Left cardiac atrium (tissue), 4 donors: ENCODE measurements at places on chromosomes 16 and 17.

DNA sequence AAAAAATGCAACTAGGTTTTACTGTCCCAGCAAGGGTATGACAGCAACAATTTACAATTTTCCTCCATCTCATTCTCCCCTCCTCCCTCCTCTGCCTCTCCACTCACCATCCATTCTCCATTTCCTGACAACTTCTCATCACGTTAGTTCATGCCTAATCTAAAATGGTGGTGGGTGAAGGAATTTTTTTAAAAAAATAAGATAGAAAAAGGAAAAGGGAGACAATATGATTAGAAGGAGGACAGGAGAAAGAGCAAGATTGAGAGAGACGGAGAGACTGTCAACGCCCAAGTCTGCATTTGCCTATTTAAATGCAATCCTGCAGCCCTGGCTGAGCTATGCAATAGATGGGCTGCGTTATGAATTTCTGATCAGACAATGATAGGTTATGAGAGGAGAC is 380.7 kb upstream of the PSMD7 start:
- DNase-seq = no peak

- DNase-seq = no peak
These were observed 266.8 kb downstream of the SEC14L1 start for GRCh38 chr17:77407321-77408277.

- DNase-seq = no peak
These were observed 251.2 kb upstream of the CDH11 start for GRCh38 chr16:65373097-65373496.

GRCh38 chr17:2705263-2705662 is 6.3 kb downstream of the CLUH start:
- DNase-seq = no peak

- DNase-seq = no peak
These were observed 13.7 kb downstream of the CIBAR2 start for GRCh38 chr16:85098565-85098964.

- peak; percentile 85 for DNase-seq
These were observed 53.9 kb upstream of the ERCC4 start for GRCh38 chr16:13866073-13866472.

GRCh38 chr17:34300652-34301370 is 15.3 kb downstream of the CCL11 start:
- DNase-seq = no peak

- peak; percentile 50 for DNase-seq
These were observed 1.8 kb downstream of the SLC12A4 start for GRCh38 chr16:67966549-67967182.

GRCh38 chr17:44438636-44439035 is 49.2 kb upstream of the ITGA2B start:
- DNase-seq = no peak

- peak; percentile 37 for DNase-seq
These were observed 209.2 kb downstream of the PARN start for GRCh38 chr16:14420721-14421488.

DNA sequence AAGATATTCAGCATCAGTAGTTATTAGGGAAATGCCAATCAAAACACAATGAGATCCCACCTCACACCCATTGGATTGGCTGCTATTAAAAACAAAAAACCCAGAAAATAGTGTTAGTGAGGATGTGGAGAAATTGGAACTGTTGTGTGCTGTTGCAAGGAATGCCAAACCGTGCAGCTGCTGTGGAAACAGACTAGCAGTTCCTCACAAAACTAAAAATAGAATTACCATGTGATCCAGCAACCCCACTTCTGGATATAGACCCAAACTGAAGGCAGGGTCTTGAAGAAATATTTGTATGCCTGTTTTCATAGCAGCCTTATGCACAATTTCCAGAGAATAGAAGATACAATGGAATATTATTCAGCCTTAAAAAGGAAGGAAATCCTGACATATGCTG is 46.0 kb downstream of the FOXK2 start:
- DNase-seq = no peak

GRCh38 chr16:65202461-65202860 is 80.6 kb upstream of the CDH11 start:
- DNase-seq = no peak

DNA sequence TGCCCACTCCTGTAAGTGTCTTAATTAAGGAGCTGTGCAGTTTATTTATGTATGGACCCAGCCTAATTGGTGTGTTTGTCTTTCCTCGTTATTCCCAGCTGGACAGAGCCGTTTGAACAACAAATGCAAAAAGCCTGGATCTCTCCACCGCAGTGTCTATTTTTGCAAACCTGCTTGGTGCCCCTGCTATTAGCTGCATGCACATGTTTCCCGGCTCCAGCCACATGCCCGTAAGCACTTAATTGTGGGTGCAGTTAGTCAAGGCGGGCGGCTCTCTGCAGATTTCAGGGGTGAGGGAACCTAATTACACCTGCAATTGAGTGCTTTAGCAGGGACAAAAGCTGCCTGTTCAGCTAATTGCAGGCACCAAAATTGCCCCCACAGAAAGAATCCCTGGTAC is 74.0 kb upstream of the GSE1 start:
- DNase-seq = no peak

DNA sequence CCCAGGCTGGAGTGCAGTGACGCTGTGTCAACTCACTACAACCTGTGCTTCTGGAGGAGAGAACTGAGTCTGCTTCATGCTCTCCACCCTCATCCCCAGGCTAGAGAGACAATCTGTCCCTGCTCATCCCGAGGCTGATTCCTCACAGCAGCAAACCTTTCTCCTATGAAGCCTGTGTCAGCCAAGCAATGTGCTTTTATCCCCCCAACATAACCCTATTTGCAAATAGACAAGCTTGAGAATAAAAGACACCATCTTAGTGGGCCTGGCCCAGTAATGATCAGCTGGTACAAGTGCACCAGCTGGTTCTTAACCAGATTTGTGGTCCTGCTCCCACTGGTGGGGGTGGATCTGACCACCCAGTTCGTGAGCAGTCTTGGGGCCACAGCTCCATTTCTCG is 322.8 kb downstream of the CPPED1 start:
- no peak for DNase-seq

DNA sequence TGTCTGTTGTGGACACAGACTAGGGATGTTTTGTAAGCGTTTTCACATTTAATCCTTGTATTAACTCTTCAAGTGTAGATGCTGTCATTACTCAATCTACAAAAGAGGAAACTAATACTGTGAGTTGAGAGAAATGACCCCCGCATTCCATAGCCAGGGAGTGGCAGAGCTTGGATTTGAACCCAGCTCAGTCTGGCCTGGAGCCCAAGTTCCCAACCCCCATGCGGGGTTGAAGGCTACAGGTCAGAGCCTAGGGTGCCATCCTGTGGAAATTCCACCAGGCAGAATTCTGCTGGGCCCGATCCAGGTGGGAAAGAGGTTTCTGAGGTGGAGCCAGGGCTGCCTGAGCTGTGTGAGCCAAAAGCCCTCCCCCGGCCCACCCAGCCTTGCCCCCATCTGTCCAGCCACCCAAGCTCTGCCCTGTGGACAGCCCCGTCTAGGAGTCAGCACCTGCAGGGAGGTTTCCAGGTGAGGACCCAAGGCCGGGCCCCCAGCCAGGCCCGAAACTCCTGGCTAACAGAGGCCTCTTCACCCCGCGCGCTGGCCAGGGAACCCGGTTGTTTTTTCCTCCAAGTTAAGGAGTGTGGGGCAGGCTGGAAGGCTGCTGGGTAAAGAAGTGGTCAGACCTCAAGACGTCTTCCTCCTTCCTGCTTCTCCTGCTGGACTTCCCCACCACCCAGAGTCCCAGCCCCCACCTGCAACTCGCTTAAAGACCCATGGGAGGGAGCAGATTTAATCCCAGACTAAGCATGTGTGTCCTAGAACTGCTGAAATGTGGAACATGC is 5.7 kb downstream of the MMP15 start:
- no peak for DNase-seq

DNA sequence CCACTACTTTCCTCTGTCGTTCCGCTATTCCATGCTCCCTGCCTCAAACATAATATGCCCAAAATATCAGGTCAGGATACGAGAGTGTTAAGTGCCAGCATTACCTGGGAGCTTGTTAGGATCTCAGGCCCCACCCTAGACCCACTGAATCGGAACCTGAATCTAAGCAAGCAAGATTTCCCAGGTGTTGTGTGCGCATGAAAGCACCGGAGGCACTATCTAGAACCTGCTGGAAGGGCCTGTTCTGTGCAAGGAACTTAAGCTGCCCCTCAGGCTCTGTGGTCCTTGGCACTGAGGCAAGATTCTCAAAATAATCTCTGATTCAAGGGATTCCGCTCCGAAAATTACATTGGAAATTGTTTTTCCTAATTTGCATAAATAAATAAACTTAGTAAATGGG is 107.7 kb upstream of the NOL11 start:
- no peak for DNase-seq

DNA sequence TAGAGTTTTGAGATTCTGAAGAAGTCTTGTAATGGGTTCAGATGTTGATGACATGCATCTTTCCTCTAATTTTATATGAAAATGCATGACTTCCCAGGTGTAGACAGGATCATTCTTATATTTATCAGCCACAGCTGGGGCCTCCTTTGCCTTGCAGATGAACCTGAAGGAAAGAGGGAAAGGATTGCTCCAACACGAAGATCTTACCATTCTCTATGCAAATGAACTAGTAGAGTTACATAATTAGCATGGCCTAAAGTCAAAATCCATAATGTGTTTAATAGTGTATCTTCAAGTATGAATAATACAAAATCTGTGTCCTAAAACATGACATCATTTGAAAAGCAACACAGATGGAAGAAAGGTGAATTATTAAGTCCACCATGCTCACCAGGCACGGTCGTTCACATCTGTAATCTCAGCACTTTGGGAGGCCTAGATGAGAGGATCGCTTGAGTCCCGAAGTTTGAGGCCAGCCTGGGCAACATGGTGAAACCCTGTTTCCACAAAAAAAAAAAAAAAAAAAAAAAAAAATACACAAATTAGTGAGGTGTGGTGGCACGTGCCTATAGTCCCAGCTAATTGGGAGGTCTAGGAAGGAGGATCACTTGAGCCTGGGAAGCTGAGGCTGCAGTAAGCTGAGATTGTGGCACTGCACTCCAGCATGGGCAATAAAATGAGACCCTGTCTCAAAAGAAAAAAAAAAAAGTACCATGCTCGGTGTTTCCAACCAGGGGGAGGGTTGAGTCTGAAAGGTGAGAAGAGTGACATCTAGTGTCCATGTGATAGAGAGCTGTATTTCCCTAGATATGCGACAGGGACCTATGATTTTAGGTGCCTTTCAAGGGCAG is 6.3 kb downstream of the VWA3A start:
- no peak for DNase-seq

DNA sequence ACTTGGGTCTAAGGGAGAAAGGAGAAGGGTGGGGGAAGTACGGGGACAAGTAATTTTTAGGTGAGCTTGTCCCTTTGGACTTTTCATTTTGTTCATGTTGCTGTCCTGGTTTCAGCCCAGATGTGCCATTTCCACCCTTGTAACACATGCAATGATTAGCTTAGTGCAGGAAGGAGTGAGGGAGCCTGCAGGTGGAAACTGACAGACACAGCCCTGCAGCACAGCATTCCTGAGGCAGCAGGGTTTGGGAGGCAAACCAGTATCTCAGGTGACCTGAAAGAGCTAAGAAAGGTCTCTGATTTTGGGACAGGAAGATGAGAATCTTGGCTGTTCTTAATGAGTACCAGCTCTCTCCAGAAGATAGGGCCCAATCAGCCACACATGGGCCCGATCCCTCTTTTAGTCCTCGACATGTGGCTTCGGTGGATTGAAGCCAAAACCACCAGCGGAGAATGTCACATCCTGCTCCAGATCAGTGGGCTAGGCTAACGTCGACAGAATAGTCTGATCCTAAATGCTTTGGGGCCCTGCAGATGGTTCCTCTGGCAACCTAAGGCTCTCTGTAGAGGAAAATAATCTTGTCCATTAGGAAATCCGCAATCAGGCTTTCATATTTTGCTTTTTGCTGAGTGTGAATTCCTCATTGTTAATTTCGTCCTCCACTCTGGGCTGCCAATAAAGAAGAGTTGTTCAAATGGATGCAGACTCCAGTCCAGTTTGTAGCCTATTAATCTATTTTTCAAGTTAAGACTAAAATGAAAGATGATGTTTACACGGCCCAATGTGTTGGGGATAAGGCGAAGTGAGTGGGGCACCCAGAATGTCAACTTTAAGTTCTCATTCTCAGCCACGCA is 3.8 kb upstream of the RNF157 start:
- DNase-seq = no peak

- no peak for DNase-seq
These were observed 154.2 kb downstream of the MRM1 start for GRCh38 chr17:36755586-36755985.

GRCh38 chr17:83080579-83080857 is 1.1 kb downstream of the METRNL start:
- no peak for DNase-seq

GRCh38 chr16:72560617-72561016 is 388.7 kb upstream of the PMFBP1 start:
- no peak for DNase-seq

GRCh38 chr16:23371368-23371767 is 69.3 kb downstream of the SCNN1B start:
- DNase-seq = no peak

GRCh38 chr17:71899317-71899716 is 221.5 kb upstream of the SOX9 start:
- DNase-seq = no peak

DNA sequence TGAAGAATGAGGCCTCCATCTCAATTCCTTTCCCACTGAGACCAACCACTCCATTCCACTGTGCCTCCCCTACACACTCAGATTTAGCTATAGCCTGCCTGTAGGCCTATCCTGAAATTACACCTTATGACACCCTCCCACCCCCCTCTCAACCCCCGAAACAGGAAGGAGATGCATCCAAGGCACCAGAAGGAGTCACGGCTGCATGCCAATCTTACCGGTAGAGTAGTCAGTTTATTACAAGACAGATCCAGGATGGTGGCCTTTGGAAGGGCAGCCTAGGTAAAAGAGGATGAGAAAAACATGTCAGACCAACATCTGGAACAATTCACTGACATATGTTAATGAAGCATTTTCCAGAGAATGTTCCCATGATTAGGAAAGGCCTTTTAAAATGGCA is 2.6 kb downstream of the LRRC59 start:
- no peak for DNase-seq

GRCh38 chr16:67116388-67117311 is 6.9 kb downstream of the PHAF1 start:
- no peak for DNase-seq

- DNase-seq = no peak
These were observed 2.7 kb downstream of the METRN start for GRCh38 chr16:717450-718245.

DNA sequence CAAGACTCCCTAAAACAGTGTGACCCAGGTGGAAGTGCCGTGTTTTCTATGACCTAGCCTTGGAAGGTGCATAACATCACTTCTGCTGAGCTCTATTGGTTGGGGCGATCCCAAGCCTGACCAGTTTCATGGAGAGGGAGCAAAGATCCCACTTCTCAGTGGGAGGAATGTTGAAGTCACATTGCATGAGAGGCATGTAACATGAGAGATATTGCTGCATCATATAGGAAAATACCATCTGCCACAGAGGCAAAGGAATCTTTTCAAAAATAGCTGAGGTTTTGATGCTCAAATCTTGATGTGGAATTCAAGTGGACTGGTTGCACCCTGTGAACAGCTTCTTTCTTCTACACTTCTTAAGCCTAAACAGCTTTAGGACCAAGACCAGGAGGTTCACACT is 56.4 kb upstream of the NLRP1 start:
- no peak for DNase-seq

GRCh38 chr16:81137754-81138153 is 41.6 kb upstream of the GCSH start:
- DNase-seq = no peak
